ENCODE measurements at places on chromosomes 11 and 22.

DNA sequence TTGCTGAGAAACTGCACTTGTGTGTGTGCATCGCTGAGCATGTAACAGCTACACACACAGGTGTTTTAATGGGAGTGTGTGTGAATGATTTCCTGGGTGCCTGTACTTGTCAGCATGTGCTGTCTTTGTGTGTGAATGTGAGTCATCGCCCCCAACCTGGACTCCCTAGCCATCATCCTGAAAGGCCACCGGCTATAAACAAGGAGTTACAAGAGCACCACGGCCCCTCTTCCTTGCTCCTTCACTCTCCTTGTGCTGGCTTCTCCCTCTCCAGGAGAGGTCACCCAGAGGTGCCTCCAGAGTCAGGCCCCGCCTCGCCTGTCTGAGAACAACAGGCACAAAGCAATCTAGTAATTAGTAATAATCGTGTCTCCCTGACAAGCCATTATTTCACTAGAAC is 419.2 kb downstream of the BUD13 start:
- H3K27ac ChIP-seq, result no peak overlapping the region
- H3K36me3 ChIP-seq, result no peaks in the 10 kb centered on the region
- DNase-seq, result no peak
- no peak overlapping the region for H3K4me3 ChIP-seq
- no peaks in the 10 kb centered on the region for H3K4me1 ChIP-seq
- H3K27me3 ChIP-seq, result no peaks in the 10 kb centered on the region

DNA sequence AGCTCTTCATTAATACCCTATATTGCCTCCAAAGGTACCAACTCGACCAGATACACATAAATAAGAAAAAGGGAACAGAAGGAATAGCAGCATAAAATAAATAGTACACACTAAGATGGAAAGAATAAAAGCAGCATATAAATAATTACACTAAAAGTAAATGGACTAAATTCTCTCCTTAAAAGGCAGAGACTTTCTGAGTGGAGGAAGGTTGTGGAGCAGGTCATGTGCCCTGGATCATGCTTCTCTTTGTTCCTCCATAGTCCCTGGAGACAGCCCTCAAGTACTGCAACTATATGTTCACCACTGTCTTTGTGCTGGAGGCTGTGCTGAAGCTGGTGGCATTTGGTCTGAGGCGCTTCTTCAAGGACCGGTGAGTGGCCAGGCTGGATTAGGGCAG is 101.4 kb downstream of the CACNA1I start:
- no peak overlapping the region for H3K4me3 ChIP-seq
- no peak overlapping the region for H3K27ac ChIP-seq
- no peaks in the 10 kb centered on the region for H3K36me3 ChIP-seq
- no peak for DNase-seq
- no peaks in the 10 kb centered on the region for H3K4me1 ChIP-seq

GRCh38 chr22:18062421-18062820 is 15.4 kb upstream of the PEX26 start:
- no peak overlapping the region for H3K4me3 ChIP-seq
- H3K27me3 ChIP-seq, result no peaks in the 10 kb centered on the region
- H3K36me3 ChIP-seq, result no peaks in the 10 kb centered on the region
- peaks cover 4% of the 10 kb centered on the region for H3K4me1 ChIP-seq
- no peak for DNase-seq
- no peak overlapping the region for H3K27ac ChIP-seq

- DNase-seq, result no peak
- no peaks in the 10 kb centered on the region for H3K4me1 ChIP-seq
- no peaks in the 10 kb centered on the region for H3K36me3 ChIP-seq
- no peak overlapping the region for H3K4me3 ChIP-seq
- no peak overlapping the region for H3K27ac ChIP-seq
Observed at GRCh38 chr11:7364660-7365059, 113.0 kb downstream of the SYT9 start.

Data from cardiac muscle cell (in vitro differentiated cells and primary cell).